Suprapubic skin (tissue), 4 donors: ENCODE measurements at places on chromosomes 2 and 18. TPM values are rescaled to one million over a fixed set of nuclear protein-coding genes. Genes with fewer than 3 reads are reported as not detected.

GRCh38 chr18:79380816-79381806 is 14.6 kb upstream of the NFATC1 start:
- peaks cover 12% of the 10 kb centered on the region for H3K27me3 ChIP-seq
- H3K27ac ChIP-seq = no peak overlapping the region
- H3K36me3 ChIP-seq = peaks cover 17% of the 10 kb centered on the region
- H3K4me1 ChIP-seq = peaks cover 15% of the 10 kb centered on the region
- no peak for DNase-seq

DNA sequence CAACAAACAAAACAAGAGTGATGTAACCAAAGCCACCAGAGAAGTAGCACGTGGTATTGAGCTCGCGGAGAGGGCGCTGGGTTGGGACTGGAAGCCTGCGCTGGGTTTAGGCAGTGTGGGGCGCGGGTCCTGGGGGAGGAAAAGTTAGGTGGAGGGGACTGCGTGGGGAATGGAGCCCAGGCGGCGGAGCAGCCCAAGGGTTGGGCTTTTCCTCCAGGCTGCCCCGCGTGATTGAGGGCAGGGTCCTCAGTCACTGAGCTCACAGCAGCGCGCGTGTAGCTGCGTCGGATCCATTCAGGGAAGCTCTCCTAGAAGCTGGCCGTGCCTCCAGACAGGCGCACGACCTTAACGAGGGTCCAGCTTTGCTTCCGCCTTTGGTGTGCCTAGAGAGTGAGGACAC is 357.4 kb downstream of the GALR1 start:
- DNase-seq = no peak
- H3K4me1 ChIP-seq = no peaks in the 10 kb centered on the region
- no peak overlapping the region for H3K4me3 ChIP-seq
- no peaks in the 10 kb centered on the region for H3K27me3 ChIP-seq

GRCh38 chr2:134372611-134373131 is 118.8 kb downstream of the MGAT5 start:
- no peaks in the 10 kb centered on the region for H3K27me3 ChIP-seq
- peaks cover 6% of the 10 kb centered on the region for H3K36me3 ChIP-seq
- no peak overlapping the region for H3K4me3 ChIP-seq
- no peak for DNase-seq

DNA sequence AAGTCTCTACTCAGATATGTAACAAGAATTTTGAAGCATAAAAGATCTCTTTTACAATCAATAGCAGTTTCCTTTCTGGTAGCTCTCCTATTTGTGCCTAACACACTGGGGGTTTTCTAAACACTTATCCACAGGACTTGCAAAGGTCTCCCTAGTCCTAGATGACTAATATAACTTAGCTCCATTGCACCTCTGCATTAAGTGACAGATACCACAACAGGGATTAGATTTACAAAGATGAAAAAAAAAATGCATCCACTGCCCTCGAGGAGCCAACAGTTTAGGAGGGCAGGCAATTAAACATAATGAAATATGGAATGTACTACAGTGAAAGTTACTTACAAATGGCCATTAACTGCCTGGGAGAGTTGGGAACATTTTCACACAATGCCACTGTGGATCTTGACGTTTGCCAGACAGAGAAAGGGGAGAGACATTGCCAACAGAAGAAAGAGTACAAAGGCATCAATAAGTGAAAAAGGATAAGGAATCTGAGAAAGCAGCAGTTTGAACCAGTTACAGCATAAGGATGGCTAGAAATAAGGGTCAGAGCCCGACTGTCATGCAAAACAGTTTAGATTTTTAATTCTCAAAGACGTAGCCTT is 14.3 kb downstream of the PPP3R1 start:
- no peaks in the 10 kb centered on the region for H3K27me3 ChIP-seq
- H3K27ac ChIP-seq = no peak overlapping the region
- no peak overlapping the region for H3K4me3 ChIP-seq
- no peak for DNase-seq
- H3K4me1 ChIP-seq = peaks cover 63% of the 10 kb centered on the region

- no peak for DNase-seq
- no peaks in the 10 kb centered on the region for H3K27me3 ChIP-seq
- no peak overlapping the region for H3K4me3 ChIP-seq
- no peaks in the 10 kb centered on the region for H3K36me3 ChIP-seq
Measured at GRCh38 chr2:228767196-228767595, 503.9 kb downstream of the PID1 start.

GRCh38 chr2:182349268-182349667 is 77.6 kb downstream of the PDE1A start:
- H3K4me3 ChIP-seq = no peak overlapping the region
- no peak for DNase-seq
- H3K4me1 ChIP-seq = no peaks in the 10 kb centered on the region
- H3K36me3 ChIP-seq = no peaks in the 10 kb centered on the region

DNA sequence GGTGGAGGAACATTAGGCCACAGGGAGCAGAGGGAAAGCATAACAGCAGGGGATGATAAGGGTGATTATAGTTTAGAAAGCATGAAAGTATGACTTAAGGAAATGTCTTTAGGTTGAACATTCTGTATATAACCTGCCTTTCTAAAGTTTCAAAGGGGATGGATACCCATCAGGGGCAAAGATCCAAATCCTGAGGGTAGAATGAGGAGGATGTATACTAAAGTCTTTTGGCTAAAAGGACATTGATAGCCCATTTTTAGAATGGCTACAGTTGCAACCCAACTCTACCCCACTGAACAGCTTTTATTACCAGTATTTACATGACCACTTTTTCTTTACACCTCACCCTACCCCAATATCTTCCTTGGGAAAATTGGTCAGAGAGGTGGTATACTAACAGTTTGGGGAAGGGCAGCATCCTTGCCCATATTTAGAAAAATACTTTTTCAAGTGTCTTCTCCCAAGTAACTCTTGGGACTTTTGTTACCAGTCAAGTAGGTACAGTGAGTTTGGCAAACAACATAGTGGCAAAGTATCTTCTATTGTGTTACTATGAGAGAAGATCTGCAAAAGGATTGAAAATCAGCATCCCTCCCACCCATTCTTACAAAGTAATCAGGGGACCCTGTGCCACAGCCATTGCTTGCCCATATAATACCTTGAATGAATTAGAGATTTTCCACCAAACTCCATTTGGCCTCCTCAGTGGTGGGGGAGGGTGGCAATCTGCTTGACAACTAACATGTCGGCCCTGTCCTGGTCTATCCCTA is 8.3 kb downstream of the MAT2A start:
- H3K4me1 ChIP-seq = peaks cover 57% of the 10 kb centered on the region
- H3K36me3 ChIP-seq = peaks cover 62% of the 10 kb centered on the region
- H3K27me3 ChIP-seq = no peaks in the 10 kb centered on the region
- DNase-seq = no peak

- H3K4me3 ChIP-seq = no peak overlapping the region
- no peak overlapping the region for H3K27ac ChIP-seq
- no peak for DNase-seq
- H3K4me1 ChIP-seq = no peaks in the 10 kb centered on the region
Measured at GRCh38 chr2:133158024-133158423, 410.2 kb downstream of the NCKAP5 start.

DNA sequence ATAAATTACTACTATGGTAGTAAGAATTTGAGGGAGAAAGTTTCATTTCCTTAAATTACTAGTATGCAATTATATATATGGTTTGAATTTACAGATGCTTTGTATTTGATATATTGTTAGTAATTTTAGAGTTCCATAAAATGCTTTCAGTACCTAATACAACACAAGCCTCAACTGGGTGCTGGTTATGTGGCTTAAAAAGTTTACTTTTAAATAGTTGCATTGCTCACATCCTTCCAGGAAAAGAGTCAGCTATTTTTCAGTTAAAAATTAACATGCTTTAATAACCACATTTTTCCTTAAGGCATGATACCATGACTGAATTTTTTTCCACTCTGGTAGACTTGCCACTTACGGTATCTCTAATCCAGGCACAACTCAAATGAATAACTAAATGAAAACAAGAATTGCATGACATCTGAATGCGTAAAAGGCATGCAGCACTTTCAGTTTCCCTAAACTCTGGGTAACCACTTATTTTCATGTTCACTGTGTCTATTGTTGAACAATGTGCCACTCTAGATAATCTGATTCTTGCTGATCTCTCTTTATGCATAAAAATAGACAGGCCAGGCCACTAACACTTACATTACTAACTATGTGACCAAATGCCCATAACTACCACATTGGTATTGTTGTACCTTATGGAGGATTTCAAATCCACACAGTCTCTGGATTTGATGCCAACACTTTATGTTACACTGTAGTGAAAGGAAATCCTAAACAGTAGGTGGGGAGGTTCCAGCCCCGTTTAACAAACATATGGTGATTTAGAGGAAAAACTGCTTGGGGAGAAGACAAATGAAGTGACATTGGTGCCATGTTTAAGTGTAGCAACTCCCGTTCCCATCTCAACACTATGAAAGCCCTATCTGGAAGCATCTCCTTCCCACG is 35.5 kb upstream of the SLC35F5 start:
- H3K27me3 ChIP-seq = no peaks in the 10 kb centered on the region
- no peaks in the 10 kb centered on the region for H3K4me1 ChIP-seq
- H3K36me3 ChIP-seq = no peaks in the 10 kb centered on the region
- DNase-seq = no peak
- no peak overlapping the region for H3K27ac ChIP-seq

GRCh38 chr2:222050981-222051380 is 247.8 kb downstream of the PAX3 start:
- H3K36me3 ChIP-seq = no peaks in the 10 kb centered on the region
- no peak overlapping the region for H3K27ac ChIP-seq
- H3K27me3 ChIP-seq = peaks cover 77% of the 10 kb centered on the region
- H3K4me1 ChIP-seq = no peaks in the 10 kb centered on the region
- no peak overlapping the region for H3K4me3 ChIP-seq

DNA sequence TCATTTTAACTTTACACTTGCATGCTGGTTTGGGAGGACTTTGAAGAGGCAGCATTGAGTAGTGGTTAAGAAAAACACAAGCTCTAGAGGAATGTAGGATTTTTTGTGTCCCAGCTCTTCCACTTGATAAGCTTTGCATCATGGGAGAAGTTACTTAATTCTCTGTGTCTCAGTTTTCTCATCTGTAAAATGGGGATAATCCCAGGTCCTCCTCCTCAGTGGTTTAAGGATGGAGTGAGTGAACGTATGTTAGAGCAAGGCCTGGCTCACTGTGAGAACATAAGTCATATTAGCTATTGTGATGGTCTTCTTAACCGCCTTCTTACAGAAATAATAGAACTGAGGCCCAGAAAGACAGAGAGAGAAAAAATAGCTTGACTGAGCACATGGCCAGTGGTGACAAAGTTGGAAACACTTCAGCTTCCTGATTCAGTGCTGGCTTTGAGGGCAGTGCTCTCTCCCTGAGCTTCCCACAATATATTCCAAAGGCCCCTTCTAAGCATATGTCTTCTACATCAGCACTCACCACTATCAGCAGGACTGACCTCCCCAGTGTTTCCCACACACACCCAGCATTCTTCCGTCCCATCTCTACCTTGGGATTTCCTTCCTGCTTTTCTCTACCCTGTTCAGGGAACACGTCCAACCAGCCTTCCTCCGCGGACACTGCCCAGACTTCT is 214.9 kb upstream of the TNP1 start:
- DNase-seq = no peak
- peaks cover 7% of the 10 kb centered on the region for H3K4me1 ChIP-seq
- H3K36me3 ChIP-seq = no peaks in the 10 kb centered on the region

- no peak for DNase-seq
- H3K36me3 ChIP-seq = no peaks in the 10 kb centered on the region
- peaks cover 12% of the 10 kb centered on the region for H3K4me1 ChIP-seq
- H3K27ac ChIP-seq = no peak overlapping the region
- H3K4me3 ChIP-seq = no peak overlapping the region
- peaks cover under 1% of the 10 kb centered on the region for H3K27me3 ChIP-seq
Measured at GRCh38 chr2:17547237-17547636, 6.7 kb downstream of the VSNL1 start.

DNA sequence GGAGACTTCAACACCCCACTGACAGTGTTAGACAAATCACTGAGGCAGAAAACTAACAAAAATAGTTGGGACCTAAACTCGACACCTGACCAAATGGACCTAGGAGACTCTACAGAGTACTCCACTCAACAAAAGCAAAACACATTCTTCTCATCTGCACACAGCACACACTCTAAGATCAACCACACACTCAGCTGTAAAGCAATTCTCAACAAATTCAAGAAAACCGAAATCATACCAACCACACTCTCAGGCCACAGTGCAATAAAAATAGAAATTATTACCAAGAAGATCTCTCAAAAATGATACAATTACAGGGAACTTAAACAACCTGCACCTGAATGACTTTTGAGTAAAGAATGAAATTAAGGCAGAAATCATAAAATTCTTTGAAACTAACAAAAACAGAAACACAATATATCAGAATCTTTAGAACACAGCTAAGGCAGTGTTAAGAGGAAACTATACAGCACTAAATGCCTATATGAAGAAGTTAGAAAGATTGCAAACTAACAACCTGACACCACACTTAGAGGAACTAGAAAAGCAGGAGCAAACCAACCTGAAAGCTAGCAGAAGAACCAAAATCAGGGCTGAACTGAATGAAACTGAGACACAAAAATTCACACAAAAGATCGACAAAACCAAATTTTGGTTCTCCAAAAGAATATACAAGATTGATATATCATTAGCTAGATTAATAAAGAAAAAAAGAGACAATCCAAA is 46.3 kb downstream of the RTTN start:
- H3K36me3 ChIP-seq = peaks cover 23% of the 10 kb centered on the region
- no peak overlapping the region for H3K27ac ChIP-seq
- no peaks in the 10 kb centered on the region for H3K27me3 ChIP-seq
- DNase-seq = no peak

DNA sequence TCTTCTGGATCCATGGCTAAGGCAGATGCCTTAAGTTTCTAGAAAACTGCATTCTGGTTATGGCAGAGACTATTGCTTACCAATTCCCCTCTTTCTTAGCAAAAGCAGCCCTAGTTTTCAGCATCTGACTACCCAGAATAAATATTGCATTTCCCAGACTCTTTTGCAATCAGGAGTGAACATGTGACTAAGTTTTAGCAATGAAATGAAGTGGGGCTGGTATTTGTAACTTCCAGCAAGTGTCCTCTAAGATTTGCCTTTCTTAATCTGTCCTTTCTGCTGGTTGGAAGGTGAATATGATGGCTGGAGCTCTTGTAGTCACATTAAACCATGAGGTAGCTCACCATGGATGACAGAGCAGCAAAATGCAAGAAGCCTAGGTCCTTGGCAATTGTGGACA is 132.9 kb upstream of the PKDCC start:
- no peaks in the 10 kb centered on the region for H3K27me3 ChIP-seq
- peaks cover 8% of the 10 kb centered on the region for H3K4me1 ChIP-seq
- DNase-seq = no peak
- H3K36me3 ChIP-seq = no peaks in the 10 kb centered on the region

DNA sequence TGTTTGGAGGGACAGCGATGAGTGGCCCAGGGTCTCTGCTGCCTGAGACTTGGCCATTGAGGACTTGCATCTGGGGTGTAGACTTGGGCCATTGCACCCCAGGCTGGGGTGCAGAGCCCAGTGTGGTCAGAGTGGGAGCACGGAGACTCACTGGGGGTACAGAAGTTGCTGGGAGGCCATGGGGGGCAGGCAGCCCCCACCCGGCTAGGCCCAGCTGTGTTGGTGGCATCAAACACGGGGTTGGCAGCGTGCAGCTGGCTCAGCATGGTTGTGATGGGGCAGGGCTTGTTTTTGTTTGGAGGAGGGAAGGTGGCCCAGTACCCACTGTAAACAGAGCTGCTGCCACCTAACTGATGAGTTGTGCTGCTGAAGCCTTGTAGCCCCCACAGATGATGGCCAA is 42.1 kb downstream of the GLI2 start:
- H3K27me3 ChIP-seq = no peaks in the 10 kb centered on the region
- no peaks in the 10 kb centered on the region for H3K36me3 ChIP-seq
- no peak overlapping the region for H3K4me3 ChIP-seq
- H3K4me1 ChIP-seq = peaks cover 41% of the 10 kb centered on the region

The GPC1 gene
- 148 TPM for total RNA-seq

The GTF2A1L gene
- total RNA-seq = 2.9 TPM

The C2orf78 gene
- total RNA-seq = not detected

The CYP27A1 gene
- total RNA-seq = 17.4 TPM

The TBR1 gene
- total RNA-seq = not detected

The PRKAG3 gene
- not detected for total RNA-seq

The NEB gene
- total RNA-seq = 5.4 TPM

The SUMO1 gene
- 44.0 TPM for total RNA-seq
